ENCODE measurements at places on chromosomes 12 and 14. TPM values are rescaled to one million over a fixed set of nuclear protein-coding genes. Genes with fewer than 3 reads are reported as not detected.

- no peak for DNase-seq
Measured at GRCh38 chr12:94258593-94258992, 110.2 kb downstream of the PLXNC1 start.

GRCh38 chr12:2337031-2338010, 284.5 kb downstream of the CACNA1C start:
- DNase-seq: no peak

- no peak for DNase-seq
Measured at GRCh38 chr12:56118688-56119357, 757 bp downstream of the ZC3H10 start.

DNA sequence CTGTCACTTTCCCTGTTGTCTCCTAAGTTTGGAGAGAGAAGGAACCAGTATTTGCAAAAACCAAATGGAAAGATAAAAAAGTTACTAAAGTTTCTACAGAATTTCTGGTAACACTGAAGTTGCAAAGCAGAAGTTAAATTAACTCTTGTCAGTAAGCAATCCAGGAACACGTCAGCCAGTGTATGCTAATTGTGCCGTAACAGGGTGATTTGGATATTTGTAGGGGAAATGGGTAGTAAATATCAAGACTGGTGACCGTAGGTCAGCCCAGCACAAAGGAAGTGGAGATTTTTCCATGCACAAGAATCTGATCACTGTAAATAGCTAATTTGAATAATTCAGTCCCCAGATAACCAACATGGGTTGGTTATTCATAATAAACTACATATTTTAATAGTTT, 2.3 kb downstream of the CDKN1B start:
- no peak for DNase-seq

The GSC gene
- 0.52 TPM for total RNA-seq

The ARHGAP9 gene
- total RNA-seq: 4.2 TPM

All from right atrium auricular region (tissue), 2 donors.